NCI-H2171 (cell line): ENCODE measurements at places on chromosomes 12 and 14.

DNA sequence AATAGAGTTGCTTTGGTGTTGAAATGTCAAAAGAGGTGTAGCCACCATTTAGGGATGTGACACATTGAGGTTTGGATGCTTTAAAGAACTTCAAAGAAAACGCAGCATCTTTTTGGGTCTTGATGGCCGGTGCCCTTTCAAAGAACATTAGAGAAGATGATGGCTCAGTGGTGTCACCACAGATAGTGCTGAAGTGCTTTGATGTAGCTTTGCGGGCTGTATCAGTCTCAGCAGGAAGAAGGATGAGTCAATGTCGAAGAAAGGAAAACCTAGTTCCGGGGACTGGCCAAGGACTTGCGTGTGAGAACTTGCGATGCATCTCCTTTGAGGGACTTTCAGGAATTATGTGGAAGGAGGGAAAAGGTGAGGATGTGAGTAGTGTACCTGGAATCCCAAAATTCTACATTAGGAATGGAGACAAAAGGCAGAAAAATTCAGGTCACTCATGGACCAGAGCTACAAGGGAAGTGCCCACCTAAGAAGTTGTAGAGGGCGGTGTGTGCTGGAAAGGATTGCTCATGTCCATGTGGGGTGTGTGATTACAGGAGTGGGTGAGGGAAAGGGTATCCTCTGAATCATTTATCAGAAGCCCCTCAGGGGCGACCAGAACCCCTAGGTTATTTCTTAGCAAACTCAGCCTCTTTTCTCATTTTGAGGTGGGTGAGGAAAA is 39.7 kb upstream of the GZMB start:
- no peak for DNase-seq

DNA sequence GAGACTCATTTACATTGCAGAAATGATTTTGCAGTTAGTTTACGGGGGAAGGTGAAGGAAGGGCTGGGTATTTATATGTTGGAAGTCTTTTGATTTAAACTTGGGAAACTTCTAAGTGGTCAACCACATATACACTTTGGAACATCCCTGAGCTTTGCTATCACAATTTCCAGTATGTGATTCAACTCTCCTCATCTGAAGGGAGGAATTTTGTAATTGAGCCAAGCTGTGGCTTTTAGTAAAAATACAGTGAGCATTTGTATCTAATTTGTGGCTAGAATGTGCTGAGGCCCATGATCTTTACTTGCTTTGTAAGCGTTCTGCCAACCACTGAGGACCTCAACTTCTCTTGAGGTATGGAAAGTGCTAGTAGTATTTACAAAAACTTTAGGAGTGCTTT is 235.0 kb upstream of the PDZRN4 start:
- no peak for DNase-seq

DNA sequence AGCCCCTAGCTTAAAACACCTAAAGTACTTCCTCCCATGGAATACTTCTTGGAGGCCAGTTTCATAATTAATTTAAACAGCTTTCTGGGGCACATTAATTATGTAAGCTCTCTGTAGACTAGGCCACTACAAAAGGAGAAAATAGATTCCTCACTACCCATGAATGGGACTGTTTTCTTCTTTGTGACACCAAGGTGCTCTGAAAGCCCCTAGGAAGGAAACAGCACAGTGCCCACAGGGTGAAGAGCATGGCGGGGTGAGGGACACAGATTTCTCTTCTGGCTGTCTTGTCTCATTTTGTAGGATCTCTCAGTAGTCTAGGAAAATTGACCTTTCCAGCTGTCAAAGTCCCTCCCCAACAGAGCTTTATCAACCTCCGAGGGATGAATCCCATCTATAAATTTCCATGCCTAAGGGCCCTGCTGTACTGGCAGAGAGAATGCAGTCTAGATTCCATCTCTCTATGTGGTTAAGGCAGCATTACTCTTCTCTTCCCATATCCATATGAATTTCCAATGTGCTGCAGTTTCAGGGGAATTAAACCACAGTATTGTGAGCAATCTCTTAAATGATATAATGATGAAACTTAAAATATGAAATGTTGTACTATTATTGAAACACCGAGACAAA is 183.6 kb upstream of the GRIP1 start:
- DNase-seq, result no peak

- DNase-seq, result peak; percentile 79
Observed at GRCh38 chr14:99348816-99349614, 77.0 kb upstream of the BCL11B start.

DNA sequence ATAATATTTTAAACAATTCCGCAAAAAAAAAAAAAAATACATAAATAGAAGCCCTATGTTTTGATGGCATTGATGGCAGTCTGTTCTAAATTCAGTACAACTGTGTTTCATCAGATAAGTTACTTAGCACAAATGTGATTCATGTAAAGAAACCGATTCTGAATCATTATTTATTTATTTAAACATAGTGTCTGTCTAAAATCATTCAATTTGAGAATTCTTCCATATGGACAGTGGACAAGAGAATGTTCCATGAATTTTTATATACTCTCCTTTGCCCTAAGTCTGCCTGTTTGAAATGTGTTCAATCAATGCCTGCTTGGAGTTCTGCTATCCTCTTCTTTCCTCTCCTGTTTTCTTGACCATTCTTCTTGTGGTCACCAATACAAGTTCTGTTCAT is 126.5 kb downstream of the PDE3A start:
- no peak for DNase-seq

GRCh38 chr14:70156592-70156991 is 32.2 kb downstream of the SLC8A3 start:
- no peak for DNase-seq

DNA sequence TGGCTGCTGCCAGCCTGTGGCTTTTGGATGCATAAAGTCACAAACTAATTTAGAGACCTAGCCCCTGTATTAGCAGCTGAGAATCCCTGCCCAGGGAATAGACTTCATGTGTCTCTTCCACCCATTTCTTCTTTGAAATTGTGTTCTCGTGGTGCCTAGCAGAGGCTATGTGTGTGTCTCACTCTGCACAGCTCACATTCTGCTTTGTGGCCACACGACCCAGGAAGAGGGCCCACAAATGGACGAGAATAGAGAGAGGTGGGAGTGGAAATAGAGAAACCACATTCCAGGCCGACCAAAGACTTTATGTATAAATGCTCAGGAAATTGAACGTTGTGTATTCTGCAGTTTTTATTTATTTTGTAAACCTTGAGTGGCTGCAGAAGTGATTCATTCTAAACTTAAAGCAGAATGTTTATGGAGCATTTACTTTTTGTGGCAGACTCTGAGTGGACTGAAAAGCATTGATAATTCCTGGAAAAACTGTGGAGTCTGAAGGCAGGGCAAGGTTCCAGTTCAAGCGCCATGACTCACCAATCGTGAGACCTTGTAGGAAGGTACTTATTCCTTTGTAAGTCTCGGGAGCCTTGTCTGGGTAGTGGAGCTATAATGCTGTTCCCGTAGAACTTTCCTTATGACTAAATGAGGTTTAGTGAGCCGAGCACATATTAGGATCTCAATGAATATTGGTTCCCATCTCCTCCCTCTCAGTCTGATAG is 9.1 kb downstream of the B4GALNT3 start:
- no peak for DNase-seq
